ENCODE measurements at places on chromosomes 6 and 20.

- DNase-seq, result no peak
Measured at GRCh38 chr6:166330612-166331011, 11.7 kb downstream of the SFT2D1 start.

DNA sequence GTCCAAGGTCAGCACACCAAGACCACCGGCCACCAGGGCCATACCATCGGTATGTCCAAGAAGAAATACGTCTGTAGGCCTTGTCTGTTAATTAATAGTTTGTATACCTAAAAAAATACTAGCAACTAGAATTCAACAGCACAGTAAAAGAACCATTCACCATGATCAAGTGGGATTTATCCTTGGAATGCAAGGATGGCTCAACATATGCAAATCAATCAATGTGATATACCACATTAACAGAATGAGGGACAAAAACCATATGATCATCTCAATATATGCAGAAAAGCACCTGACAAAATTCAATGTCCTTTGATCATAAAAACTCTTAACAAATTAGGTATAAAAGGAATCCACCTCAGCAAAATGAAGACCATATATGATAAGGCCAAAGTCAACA, 24.4 kb downstream of the RPP40 start:
- DNase-seq, result no peak

GRCh38 chr6:5478380-5478779, 217.1 kb downstream of the FARS2 start:
- DNase-seq, result no peak

- no peak for DNase-seq
Measured at GRCh38 chr20:37873884-37874283, 29.0 kb upstream of the VSTM2L start.

DNA sequence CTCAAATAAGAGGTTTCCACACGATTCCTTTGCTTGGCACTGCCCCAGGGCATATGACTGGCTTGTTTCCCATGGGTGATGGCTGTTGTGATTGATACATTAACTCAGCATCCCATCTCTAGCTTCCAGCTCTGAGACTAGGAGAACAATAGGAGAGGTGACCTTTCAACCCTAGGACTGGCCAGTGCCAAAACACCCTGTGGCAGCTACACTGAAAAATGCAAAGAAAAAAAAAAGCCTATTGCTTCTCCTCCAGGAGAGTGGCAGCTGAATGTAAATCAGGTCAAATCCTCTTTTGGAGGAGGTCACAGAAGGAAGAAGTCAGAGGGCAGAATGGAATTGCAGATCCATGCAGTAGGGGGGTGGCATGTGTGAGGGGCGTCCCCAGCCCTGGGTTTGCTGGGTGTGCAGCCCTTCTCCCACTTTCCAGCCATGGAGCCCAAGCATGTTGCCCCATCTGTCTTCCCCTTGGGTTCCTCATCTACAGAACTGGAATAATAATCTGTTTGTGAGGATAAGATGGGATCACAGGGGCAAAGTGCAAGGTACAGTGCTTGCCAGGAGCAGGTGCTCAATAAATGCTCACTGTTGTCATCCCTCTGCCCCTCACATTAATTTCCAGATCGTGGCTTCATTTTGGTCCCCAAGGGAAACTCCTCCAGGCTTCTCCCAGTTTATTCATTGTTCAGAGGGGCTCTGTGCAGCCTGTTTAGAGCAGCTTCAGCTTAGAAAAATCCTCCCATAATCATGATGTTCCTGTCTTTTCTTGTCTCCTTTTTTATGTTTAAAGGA, 245.0 kb upstream of the RIN2 start:
- DNase-seq, result no peak

GRCh38 chr6:163897030-163897429, 482.5 kb downstream of the QKI start:
- DNase-seq, result no peak

GRCh38 chr20:54351371-54352136, 123.8 kb upstream of the DOK5 start:
- DNase-seq, result no peak
